ENCODE measurements at places on chromosomes 7 and 10. TPM values are rescaled to one million over a fixed set of nuclear protein-coding genes. Genes with fewer than 3 reads are reported as not detected.
A peak's percentile ranks its signal among the peaks of the same experiment; 100 is the strongest.

GRCh38 chr10:23193435-23194074 is 1.4 kb downstream of the PTF1A start:
- H3K4me1 ChIP-seq: peaks cover 4% of the 10 kb centered on the region
- DNase-seq: no peak
- H3K27me3 ChIP-seq: peaks cover 59% of the 10 kb centered on the region
- peak overlapping the region; percentile 56 for H3K27ac ChIP-seq

DNA sequence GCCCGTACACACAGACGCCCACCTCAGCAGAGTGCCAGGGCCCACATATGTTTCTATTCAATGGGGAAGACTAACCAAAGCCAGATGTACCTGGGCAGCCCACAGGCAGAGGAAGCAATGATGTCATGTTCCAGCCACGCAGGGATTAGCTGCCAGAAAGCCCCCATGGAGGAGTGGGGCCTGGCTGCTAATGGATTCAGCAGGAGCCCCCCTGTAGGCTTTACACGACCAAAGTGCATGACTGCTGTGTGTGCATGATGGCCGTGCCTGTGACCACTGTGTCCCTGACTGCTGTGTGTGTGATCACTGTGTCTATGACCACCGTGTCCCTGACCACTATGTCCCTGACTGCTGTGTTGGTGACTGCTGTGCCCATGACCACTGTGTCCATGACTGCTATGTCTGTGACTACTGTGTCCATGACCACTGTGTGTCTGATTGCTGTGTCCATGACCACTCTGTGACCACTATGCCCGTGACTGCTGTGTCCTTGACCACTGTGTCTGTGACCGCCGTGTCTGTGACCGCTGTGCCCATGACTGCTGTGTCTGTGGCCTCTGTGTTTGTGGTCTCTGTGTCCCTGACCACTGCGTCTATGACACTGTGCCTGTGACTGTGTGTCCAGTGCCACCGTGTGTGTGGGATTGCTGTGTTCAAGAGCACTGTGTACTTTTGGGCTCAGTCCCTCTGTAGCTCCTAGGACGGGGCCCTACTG is 409.3 kb downstream of the RPS24 start:
- H3K4me3 ChIP-seq: no peak overlapping the region
- no peaks in the 10 kb centered on the region for H3K36me3 ChIP-seq
- H3K27ac ChIP-seq: no peak overlapping the region
- peaks cover 3% of the 10 kb centered on the region for H3K4me1 ChIP-seq
- peaks cover 5% of the 10 kb centered on the region for H3K27me3 ChIP-seq

DNA sequence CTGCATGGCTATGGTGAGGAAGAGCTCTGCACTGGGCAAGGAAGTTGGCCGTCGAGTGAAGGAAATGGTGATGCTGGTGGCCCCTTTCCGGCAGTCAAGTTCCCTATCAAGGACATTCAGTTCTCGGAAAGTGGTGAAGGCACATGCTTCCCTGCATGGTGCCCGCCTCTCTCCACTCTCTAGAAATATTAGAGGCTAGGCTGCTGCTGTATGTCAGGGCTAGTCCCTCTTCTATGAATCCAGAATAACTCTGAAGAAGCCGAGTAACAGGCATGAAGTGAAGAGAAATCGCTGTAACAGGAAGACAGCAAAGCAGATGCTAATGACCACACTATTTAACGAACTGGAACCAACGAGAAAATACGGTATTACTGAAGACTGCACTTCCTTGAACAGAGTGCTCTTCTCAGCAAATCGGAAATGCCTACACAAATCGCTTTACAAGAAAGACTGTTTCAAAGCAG is 5.4 kb downstream of the IDI1 start:
- peak overlapping the region; percentile 91 for H3K27ac ChIP-seq
- peak; percentile 54 for DNase-seq
- H3K4me3 ChIP-seq: peak overlapping the region; percentile 71
- peaks cover 52% of the 10 kb centered on the region for H3K36me3 ChIP-seq
- peaks cover 38% of the 10 kb centered on the region for H3K4me1 ChIP-seq

GRCh38 chr10:62814756-62815380 is 1.3 kb downstream of the EGR2 start:
- H3K4me3 ChIP-seq: peak overlapping the region; percentile 88
- peaks cover 48% of the 10 kb centered on the region for H3K36me3 ChIP-seq
- DNase-seq: peak; percentile 29
- H3K27me3 ChIP-seq: peaks cover 10% of the 10 kb centered on the region
- peaks cover 56% of the 10 kb centered on the region for H3K4me1 ChIP-seq

DNA sequence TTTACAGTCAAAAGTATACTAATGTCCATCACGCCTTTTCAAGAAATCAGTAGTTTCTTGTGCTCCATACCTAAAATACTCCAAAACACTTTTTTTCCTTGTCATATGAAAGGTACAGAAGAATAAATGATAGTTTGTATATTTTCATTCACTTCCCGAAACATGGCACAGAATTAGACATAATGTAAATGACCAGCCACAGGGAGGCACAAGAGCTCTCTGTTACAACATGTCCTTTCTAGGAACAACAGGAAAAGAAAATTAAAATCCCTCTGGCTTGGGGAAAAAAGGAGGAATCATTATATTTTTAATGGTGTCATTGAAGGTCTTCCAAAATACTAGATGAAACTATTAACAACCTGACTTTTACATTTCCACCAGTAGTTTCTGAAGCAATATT is 331.2 kb downstream of the ACTR3B start:
- no peak overlapping the region for H3K27ac ChIP-seq
- no peaks in the 10 kb centered on the region for H3K27me3 ChIP-seq
- H3K36me3 ChIP-seq: no peaks in the 10 kb centered on the region

DNA sequence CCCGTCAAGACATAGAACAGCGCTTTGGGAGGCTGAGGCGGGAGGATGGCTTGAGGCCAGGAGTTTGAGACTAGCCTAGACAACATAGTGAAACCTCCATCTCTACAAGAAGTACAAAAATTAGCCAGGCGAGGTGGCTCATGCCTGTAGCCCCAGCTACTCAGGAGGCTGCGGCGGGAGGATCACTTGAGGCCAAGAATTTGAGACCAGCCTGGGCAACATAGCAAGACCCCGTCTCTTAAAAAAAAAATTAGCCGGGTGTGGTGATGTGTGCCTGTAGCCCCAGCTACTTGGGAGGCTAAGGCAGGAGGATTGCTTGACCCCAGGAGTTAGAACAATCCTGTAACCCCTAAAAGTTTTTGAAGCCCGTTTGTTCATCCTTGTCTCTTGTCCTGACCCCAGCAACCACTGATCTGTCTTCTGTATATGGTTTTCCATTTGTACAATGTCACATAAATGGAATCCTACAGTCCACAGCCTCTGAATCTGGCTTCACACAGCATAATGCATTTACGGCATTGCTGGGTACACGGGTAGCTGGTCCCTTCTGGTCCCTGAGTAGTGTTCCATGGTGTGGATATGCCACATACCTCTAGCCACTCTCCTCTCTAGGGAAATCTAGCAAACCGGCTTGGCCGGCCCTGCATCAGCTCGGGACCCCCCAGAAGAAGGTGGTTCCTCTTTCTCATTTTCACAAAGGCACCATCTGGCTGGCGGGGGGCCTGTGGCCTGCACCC is 8.4 kb downstream of the GTF2IRD1 start:
- H3K36me3 ChIP-seq: no peaks in the 10 kb centered on the region
- DNase-seq: no peak
- no peak overlapping the region for H3K4me3 ChIP-seq
- no peaks in the 10 kb centered on the region for H3K27me3 ChIP-seq
- H3K27ac ChIP-seq: no peak overlapping the region
- peaks cover 9% of the 10 kb centered on the region for H3K4me1 ChIP-seq

- H3K4me3 ChIP-seq: no peak overlapping the region
- no peak for DNase-seq
- H3K27ac ChIP-seq: no peak overlapping the region
- H3K4me1 ChIP-seq: no peaks in the 10 kb centered on the region
- no peaks in the 10 kb centered on the region for H3K36me3 ChIP-seq
These were observed 243.8 kb downstream of the DYNC1I1 start for GRCh38 chr7:96016056-96016586.

DNA sequence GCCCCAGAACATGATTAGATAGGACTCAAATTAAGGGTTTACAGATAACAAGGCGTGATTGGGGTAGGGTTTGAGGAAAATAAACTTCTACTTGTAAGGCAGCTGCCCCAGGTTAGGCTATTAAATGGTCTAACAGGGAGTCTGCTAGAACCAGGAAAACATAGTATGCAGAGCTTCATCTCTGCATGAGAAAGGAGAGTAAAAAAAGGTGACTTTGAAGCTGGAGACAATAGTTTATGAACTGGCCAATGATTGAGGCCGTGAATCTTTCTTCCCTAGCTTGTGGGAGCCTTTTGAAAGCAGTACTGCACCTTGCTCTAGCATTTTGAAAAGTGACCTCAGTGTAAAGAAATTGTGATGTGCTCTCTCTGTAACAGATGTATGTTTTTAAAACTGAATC is 48.5 kb upstream of the STARD3NL start:
- H3K4me1 ChIP-seq: peaks cover 5% of the 10 kb centered on the region
- H3K27ac ChIP-seq: no peak overlapping the region
- peaks cover 12% of the 10 kb centered on the region for H3K27me3 ChIP-seq
- H3K4me3 ChIP-seq: no peak overlapping the region
- H3K36me3 ChIP-seq: no peaks in the 10 kb centered on the region

- no peak for DNase-seq
- no peaks in the 10 kb centered on the region for H3K27me3 ChIP-seq
- H3K27ac ChIP-seq: peak overlapping the region; percentile 94
- H3K36me3 ChIP-seq: no peaks in the 10 kb centered on the region
These were observed 287.2 kb downstream of the CAMK1D start for GRCh38 chr10:12636571-12636970.

GRCh38 chr7:106354822-106355221 is 70.0 kb upstream of the NAMPT start:
- peaks cover 26% of the 10 kb centered on the region for H3K27me3 ChIP-seq
- H3K27ac ChIP-seq: no peak overlapping the region
- H3K4me1 ChIP-seq: peaks cover 6% of the 10 kb centered on the region
- no peak overlapping the region for H3K4me3 ChIP-seq

GRCh38 chr7:8625612-8626011 is 192.2 kb downstream of the NXPH1 start:
- no peak overlapping the region for H3K27ac ChIP-seq
- no peak for DNase-seq
- H3K4me3 ChIP-seq: no peak overlapping the region

The FBXL13 gene
- 0.45 TPM for total RNA-seq

The SH2B2 gene
- 4.7 TPM for total RNA-seq

The MYPN gene
- not detected for total RNA-seq

The KDM7A gene
- total RNA-seq: 23.4 TPM

The LRRN3 gene
- total RNA-seq: 4.4 TPM

The CDNF gene
- 1.6 TPM for total RNA-seq

The IRF5 gene
- total RNA-seq: 22.9 TPM
